GM06990 (cell line): ENCODE measurements at places on chromosomes 7 and 10.

DNA sequence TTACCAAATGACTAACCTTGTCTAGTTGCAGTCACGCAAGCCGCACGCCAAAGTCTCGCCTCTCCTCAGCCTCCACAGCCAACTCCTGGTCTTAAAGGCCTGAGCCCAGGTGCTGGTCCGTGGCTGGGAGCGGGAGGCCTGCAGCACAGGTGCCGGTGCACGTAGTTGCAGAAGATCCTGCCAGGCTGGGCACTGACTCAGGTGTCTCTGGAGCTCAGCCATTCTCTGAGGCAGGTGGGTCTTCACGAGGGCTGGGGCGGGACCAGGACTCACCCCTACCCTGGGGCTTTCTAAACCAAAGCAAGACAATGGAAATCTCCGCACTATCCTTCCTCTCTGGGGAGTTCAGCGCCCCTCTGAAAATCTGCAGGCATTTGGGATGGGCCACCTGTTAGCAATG lies 216.4 kb downstream of the MLLT10 start:
- no peak for DNase-seq

DNA sequence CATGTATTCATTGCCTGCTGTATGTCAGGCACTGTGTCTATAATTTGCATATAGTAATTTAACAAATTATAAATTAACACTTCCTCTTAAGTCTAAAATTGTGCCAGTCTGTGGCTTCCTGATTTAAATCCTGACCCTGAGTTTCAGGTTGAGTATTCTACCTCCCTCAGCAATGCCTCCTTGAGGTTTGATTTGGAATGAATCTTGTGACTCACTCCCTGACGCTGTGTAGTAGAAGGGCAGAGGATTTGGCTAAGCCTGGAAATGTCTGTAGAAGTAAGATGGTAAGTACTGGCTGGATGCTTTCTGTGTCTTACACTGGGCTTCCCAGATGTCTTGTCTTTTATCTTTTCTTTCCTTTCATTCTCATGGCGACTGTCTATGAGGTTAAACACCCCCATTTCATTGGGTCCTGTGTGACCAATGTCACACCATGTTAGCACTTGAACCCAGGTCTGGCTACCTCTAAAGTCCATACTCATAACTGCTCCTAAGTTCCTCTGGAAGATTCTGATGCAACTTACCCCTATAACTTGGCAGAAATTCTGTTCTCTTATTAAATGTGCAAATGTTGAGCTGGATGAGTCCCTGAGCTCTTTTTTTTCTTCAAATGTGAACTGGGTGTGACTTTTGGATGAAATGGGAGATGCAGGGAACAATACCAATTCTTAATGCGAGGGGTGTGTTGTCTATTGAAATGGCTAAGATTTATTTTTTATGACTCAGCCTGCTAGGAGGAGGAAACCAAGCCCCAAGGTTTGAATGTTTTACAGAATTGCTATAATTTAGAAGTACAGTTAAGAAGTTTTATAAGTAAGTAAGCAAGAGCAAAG lies 48.5 kb downstream of the PLCE1 start:
- no peak for DNase-seq

GRCh38 chr7:32239764-32240163 lies 169.6 kb upstream of the PDE1C start:
- no peak for DNase-seq

- DNase-seq, result no peak
Observed at GRCh38 chr7:69349291-69349690, 249.0 kb upstream of the AUTS2 start.

- DNase-seq, result no peak
Observed at GRCh38 chr10:20237091-20237570, 420.9 kb downstream of the PLXDC2 start.

DNA sequence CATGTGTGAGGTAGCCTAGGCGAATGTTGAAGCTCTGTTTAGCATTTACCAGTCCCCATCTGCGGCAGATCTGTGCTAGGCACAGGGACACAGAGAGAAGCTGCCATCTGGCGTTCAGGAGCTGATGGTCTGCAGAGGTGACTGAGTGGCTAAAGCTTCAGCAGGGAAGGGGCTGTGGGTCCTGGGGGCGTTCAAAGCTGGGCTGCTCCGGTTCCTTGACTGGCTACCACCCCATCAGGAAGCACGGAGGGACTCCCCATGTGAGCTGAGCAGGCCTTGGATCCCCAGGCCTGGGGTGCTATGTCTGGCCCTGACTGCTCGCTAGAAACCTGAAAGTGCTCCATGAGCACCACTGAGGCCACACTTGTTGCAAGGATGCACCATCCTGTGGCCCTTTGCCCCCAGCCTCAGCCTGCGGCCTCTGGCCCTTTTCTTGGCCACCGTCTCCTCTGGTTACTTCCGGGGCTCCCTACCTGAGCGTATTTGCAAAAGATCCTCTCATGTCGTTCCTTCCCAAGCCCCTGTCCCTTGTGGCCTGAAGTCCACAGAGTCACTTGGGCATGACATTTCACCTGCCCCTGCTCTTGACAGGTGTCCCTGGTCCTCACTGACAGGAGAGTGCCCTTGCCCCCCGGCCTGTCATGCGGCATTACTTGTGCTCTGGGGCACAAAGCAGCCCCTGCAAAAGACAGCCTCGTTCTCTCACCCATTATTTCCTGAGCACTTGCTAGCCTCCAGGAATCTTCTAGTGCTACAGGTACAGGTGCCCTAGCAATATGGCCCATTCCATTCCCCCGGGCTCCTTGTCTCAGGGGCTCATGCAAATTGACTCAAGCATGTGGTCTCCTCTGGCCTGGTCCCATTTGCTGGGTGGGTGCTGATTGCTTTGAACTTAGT lies 108.1 kb downstream of the GLRX3 start:
- DNase-seq, result no peak

DNA sequence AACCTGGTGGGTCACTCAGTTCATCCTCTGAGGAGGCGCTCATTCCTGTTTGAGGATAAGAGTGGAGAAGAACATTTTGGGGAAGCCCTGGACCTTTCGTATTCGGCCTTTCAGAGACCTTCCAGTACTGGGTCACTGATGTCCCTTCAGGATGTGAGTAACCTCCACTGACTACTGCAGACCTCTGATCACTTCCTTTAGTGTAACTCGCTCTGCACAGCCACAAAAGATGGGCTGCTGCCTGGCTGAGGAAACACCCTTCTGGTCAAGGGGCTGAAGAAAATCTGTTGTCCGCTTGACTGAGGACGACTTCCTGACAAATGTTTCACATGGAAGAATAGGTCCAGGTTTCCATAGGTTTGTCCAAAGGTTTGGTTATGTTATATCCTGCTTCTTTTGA lies 15.9 kb upstream of the TBXAS1 start:
- DNase-seq, result no peak

GRCh38 chr7:38054199-38054598 lies 123.8 kb upstream of the STARD3NL start:
- no peak for DNase-seq

DNA sequence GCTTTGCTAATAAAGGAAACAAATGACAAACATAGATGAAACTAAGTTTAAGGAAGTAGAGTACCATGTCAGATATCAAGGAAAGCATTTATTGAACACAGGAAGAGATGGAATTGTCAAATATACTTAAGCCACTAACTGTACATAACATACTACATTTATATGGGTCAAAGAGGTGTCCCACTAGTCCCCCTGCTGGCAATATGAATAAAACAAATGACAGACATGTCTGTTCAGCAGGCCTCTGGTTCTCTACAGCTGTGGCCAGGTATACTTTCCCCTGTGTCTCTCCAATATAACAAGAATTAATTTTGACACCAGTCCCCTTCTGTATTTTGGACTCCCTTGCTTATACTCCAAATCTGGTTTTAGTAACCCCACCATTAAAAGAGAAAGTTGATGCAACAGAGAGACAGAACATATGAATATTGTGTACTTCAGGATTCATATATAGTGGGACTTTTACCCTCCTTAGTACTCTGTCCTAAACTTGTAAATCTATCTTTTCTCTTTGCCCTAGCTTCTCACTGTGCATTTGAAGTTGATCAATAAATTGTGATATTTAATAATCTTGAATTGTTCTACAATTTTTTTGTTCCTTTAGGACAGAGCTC lies 42.9 kb downstream of the CD36 start:
- DNase-seq, result no peak

- no peak for DNase-seq
Observed at GRCh38 chr10:110368002-110368401, 63.3 kb upstream of the SMNDC1 start.

DNA sequence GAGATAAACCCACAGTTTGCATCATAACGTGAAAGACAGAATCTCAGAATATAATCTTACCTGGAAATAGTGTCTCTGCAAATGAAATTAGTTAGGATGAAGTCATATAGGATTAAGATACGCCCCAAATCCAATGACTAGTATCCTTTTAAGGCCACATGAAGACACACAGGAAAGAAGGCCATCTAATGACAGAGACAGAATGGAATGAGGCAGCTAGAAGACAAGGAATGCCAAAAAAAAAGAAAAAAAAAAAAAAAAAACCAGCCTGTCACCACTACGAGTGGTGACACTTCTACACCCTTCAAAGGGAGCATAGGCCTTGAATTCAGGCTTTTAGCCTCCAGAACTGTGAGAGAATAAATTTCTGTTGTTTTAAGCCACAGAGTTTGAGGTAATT lies 82.9 kb downstream of the HYCC1 start:
- no peak for DNase-seq

- DNase-seq, result no peak
Observed at GRCh38 chr10:124599588-124600050, 138.0 kb downstream of the LHPP start.

DNA sequence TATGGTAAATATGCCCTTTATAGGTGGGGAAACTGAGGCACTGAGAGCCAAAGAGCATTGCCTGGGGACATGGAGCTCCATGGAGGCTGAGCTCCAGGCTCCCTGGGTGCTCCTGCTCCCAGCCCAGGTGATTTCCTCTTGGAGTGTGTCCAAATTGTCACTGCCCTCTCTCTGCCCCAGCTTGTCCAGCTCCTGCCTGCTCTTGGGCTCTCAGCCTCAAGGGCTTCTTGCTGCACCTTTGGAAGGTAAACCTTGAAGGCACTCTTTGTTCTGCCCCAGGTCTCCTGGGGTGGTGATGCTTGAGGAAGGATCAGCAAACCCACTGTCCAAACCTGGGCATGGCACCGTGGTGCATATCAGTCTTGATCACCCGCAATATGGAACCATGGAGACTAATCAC lies 166.1 kb downstream of the RPS24 start:
- DNase-seq, result no peak

GRCh38 chr10:73810735-73811465 lies 498 bp downstream of the NDST2 start:
- DNase-seq, result peak; percentile 71

DNA sequence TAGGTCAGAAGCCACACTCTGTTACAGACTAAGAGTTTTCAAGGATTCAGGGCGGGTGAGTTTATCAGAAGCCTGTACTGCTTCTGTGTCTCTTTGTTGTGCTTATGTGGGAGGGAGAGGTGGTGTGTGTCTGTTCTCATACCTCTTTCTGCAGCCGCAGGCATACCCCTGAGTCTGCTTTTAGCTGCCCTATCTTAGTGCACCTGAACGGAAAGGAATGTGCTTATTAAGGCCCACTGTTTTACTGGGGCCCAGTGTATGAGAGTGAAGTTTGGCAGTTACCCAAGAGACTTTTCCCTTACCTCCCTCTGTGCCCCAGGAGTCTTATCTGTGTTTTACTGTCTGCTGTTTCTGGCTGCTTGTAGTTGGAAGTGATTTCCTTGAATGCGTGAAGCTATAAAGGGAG lies 104.3 kb downstream of the TYW1 start:
- no peak for DNase-seq

DNA sequence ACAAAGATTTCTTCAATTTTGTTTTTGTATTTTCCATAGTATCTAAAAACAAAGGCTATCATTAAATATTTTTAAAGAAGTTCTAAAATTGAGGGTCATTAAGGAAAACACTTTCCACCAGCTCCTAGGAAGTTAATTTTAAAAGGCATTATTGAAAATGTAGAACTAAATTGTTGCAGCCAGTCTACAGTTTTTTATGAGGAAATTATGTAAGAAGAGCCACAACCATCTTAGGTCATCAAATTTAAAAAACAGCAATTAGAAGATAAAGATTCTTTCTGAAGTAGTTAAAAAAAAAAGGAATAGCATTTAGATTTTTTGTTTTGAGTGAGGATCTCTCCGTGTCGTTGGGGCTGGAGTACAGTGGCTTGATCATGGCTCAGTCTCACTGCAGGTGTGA lies 161.7 kb downstream of the NRBF2 start:
- DNase-seq, result no peak

GRCh38 chr7:79257959-79258358 lies 195.5 kb downstream of the MAGI2 start:
- no peak for DNase-seq

DNA sequence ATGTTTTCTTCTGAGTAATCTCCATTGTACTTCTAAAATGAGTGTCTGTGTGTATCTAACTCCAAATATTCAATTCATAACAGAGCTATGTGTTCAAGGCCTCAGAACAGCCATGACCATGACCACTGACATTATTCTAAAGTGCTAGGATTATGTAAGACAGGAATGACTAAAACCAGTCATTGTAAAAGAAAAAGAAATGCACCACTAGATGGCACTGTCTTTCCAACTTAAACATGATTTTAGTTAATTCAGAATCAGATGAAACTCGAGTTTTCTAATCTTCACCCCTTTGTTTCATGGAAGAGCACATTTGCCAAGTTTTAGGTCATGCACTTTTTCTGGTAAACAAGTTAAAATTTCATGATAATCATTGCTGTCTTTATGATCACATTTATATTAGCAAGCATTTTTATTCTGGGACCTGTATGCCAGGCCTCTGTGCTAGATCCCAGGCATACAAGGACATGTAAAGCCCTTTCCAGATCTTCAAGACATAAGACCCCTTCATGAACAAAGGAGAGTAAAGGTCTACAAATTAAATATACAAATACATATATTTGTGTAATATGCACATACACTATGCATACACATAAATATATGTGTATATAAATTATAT lies 26.1 kb upstream of the RSU1 start:
- peak; percentile 15 for DNase-seq

DNA sequence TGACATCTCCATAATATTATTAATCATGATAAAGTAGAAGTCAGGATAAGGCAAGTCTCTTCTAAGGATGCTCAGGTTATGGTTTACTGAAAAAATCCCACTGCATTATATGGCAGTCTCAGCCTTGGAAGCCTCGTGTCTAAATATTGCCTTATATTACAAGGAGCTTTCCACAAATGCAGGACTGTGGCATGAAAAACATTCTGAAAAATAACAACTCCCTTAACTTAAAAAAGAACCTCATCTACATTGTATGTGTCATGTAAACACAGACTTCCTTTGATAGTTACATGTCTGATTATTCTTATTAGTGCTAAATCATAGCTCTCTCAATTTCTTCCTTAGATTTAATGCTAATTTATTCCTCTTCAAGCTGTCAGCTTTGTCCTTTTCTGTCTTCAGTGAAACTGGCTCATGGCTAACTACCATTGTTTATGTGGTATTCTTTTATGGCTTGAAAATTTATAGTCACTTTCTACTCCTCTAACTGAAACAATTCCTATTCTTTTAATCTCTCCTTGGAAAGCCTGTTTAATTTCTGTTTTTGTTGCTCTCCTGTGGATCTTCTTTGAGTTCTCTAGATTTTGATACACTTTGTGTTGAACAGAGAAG lies 156.1 kb downstream of the KIF20B start:
- no peak for DNase-seq
